ENCODE measurements at places on chromosomes 12 and 14. TPM values are rescaled to one million over a fixed set of nuclear protein-coding genes. Genes with fewer than 3 reads are reported as not detected.

- peaks cover 19% of the 10 kb centered on the region for H3K36me3 ChIP-seq
- H3K27ac ChIP-seq, result no peak overlapping the region
- H3K4me1 ChIP-seq, result no peaks in the 10 kb centered on the region
- H3K27me3 ChIP-seq, result no peaks in the 10 kb centered on the region
- H3K4me3 ChIP-seq, result no peak overlapping the region
These were observed 36.3 kb downstream of the LIMA1 start for GRCh38 chr12:50246873-50247612.

DNA sequence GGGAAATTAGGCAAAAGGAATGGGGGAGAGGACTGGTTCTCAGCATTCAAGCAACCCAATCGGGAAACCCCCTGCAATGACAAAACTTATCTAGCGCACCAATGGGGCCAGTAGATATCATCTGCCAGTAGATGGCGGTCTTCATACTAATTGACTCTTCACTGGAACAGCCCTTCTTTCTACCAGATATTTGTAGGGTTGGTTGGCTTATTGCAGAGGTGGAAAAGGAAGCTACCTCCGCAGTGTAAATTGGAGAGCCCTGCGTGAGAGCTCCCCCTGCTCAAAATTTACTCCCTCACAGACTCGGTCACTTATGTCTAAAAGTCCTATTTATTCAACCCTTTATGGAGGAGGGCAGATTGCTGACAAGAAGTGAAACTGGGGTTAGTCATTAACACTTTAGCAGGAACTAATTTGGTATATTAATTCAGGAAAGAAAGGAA is 166.1 kb upstream of the CCND2 start:
- H3K27me3 ChIP-seq, result no peaks in the 10 kb centered on the region
- peak overlapping the region; percentile 55 for H3K4me3 ChIP-seq
- no peaks in the 10 kb centered on the region for H3K36me3 ChIP-seq
- DNase-seq, result peak; percentile 80
- H3K4me1 ChIP-seq, result peaks cover 9% of the 10 kb centered on the region

GRCh38 chr12:87812030-87812429 is 217.2 kb downstream of the C12orf50 start:
- no peaks in the 10 kb centered on the region for H3K27me3 ChIP-seq
- no peaks in the 10 kb centered on the region for H3K4me1 ChIP-seq
- no peak overlapping the region for H3K4me3 ChIP-seq
- no peak overlapping the region for H3K27ac ChIP-seq

DNA sequence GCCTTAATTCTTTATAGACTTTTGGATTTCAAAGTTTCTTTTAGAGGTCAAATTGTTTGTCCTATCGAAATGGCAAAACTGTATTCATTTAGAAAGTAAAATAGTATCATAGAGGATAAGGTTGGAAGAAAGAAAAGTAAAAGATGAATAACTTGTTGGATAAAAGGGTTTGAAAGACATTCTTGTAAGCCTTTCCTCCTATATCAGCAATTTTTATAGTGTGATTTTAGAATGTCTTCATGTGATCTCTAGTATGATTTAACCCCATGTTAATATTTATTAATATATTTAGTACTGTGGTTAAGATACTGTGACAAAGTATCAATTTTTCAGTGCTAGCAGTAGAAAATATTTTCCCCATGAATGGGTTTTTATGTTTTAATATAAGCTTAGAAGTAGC is 4.5 kb downstream of the ARF6 start:
- peaks cover 53% of the 10 kb centered on the region for H3K4me1 ChIP-seq
- DNase-seq, result no peak
- peak overlapping the region; percentile 76 for H3K27ac ChIP-seq
- no peaks in the 10 kb centered on the region for H3K27me3 ChIP-seq

DNA sequence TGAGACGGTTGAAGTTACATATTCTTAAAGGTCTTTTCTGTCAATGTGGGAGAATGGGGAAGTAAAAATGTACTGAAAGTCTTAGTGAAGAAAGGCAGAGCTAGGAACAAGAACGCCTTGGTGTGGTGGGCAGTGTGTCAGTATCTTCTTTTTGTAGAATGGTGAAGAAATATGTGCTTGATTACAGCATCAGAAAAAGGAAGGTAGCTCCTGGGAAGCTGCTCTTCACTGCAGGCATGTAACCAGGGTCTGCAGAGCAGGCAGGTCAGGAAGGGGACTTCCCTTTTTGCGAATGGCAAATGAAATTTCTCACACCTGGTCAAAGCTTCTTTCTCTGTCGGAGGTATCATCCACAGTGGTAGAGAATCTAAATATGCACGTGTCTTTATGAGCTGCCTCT is 226.2 kb downstream of the ADAMTS20 start:
- no peaks in the 10 kb centered on the region for H3K36me3 ChIP-seq
- no peak overlapping the region for H3K4me3 ChIP-seq
- no peak for DNase-seq
- H3K27ac ChIP-seq, result no peak overlapping the region
- peaks cover 4% of the 10 kb centered on the region for H3K27me3 ChIP-seq

DNA sequence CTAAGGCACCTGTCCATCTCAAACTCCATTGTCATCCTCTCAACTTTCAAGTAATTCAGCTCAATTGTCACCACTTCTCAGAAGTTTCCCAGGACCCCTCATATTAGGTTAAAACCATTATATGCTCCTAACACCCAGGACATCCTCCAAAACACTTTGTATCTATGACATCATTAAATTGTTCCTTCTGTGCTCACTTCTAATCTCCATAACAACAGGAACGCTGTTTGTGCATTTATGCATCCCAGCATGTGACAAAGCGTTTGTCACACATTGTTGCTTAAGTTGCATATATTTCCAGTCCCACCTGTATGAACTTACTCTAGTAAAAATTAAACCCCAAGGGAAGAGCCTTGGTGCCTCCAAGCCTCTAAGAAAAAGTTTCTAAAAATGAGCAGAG is 133.9 kb downstream of the TBX5 start:
- H3K27ac ChIP-seq, result no peak overlapping the region
- no peak for DNase-seq
- H3K4me1 ChIP-seq, result no peaks in the 10 kb centered on the region
- peaks cover 8% of the 10 kb centered on the region for H3K27me3 ChIP-seq
- no peak overlapping the region for H3K4me3 ChIP-seq

Gene ACVR1B
- total RNA-seq, result 12.6 TPM

DNA sequence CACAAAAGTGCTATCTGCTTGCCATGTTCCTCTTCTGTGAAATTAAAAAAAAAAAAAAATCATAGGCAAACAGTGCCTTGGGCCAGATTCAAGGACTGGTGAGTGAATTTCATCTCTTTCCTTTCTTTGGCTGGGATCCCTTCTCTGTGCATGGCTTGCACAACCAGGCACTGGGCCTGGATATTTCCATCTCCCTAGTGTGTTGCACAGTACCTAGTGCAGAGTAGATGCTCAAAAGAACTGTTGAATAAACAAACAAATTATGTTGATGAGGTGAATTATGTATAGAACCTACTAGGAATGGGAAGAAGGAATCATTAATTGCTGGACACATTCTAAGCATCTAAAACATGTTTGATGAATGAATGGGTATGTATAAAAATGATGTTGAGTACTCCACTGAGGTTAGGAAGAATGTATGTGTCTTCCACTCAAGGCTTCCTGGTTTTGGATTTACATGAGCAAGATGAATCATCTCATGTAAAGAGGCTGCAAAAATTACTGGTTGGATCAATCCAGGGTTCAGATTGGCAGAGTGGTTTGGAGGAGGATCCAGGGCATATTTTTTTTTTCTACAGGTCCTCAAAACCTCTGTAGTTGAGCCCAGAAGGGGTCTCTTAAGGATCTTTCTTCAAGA is 93.2 kb downstream of the EMP1 start:
- DNase-seq, result no peak
- H3K36me3 ChIP-seq, result no peaks in the 10 kb centered on the region
- no peak overlapping the region for H3K27ac ChIP-seq
- H3K4me1 ChIP-seq, result no peaks in the 10 kb centered on the region

DNA sequence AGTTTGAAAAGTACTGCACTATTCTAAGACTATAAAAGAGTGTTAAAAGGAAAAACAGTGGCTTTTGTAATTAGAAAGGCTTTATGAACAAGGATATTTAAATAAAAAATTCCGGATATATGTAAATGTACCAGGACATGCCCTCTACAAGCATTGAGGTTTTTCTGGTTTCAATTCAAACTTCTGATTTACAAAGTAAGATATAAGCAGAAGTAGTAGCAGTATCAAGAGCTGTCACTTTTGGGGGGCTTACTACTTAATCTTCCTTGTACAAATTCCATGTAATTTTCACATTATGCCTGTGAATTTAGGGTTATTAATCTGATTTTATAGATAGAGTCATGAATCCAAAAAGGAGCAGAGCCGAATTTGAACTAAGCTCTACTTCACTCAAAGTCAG is 170.3 kb upstream of the ATP2B1 start:
- H3K4me3 ChIP-seq, result peak overlapping the region; percentile 19
- DNase-seq, result no peak
- H3K27ac ChIP-seq, result peak overlapping the region; percentile 69
- H3K27me3 ChIP-seq, result no peaks in the 10 kb centered on the region
- H3K36me3 ChIP-seq, result no peaks in the 10 kb centered on the region
- peaks cover 53% of the 10 kb centered on the region for H3K4me1 ChIP-seq

DNA sequence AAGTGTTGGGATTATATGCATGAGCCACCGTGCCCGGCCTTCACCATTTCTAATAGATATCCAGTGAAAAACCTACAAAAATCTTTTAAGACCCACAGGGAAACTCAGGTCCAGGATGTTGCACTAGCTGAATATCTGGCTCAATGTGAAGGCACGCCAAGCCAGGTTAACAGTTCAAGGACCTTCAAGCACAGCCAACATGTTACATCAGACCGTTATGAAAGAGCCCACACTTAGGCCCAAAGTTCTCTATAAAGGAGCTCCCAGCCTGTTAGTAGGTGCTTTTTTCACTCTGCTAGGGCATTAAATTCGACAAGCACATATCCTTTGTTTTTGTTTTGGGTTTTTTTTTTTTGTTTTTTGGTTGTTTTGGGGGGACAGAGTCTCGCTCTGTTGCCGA is 69.0 kb downstream of the OTX2 start:
- H3K4me1 ChIP-seq, result no peaks in the 10 kb centered on the region
- H3K4me3 ChIP-seq, result no peak overlapping the region
- no peak for DNase-seq
- no peak overlapping the region for H3K27ac ChIP-seq
- no peaks in the 10 kb centered on the region for H3K36me3 ChIP-seq

- no peak overlapping the region for H3K4me3 ChIP-seq
- no peaks in the 10 kb centered on the region for H3K27me3 ChIP-seq
- DNase-seq, result no peak
- no peaks in the 10 kb centered on the region for H3K4me1 ChIP-seq
- H3K36me3 ChIP-seq, result no peaks in the 10 kb centered on the region
These were observed 20.8 kb downstream of the HSP90AA1 start for GRCh38 chr14:102066041-102066451.

- H3K36me3 ChIP-seq, result peaks cover 10% of the 10 kb centered on the region
- no peaks in the 10 kb centered on the region for H3K27me3 ChIP-seq
- H3K4me3 ChIP-seq, result no peak overlapping the region
- no peak overlapping the region for H3K27ac ChIP-seq
- DNase-seq, result peak; percentile 68
These were observed 72.9 kb downstream of the TRAFD1 start for GRCh38 chr12:112198120-112198733.

- no peak for DNase-seq
- no peaks in the 10 kb centered on the region for H3K36me3 ChIP-seq
- no peaks in the 10 kb centered on the region for H3K27me3 ChIP-seq
- H3K4me1 ChIP-seq, result no peaks in the 10 kb centered on the region
- H3K27ac ChIP-seq, result no peak overlapping the region
These were observed 77.9 kb downstream of the SLC25A21 start for GRCh38 chr14:37094502-37094901.

Gene TMPRSS12
- not detected for total RNA-seq

Gene NOVA1
- 0.55 TPM for total RNA-seq

- H3K4me1 ChIP-seq, result peaks cover 35% of the 10 kb centered on the region
- H3K27ac ChIP-seq, result no peak overlapping the region
- H3K27me3 ChIP-seq, result no peaks in the 10 kb centered on the region
- H3K4me3 ChIP-seq, result no peak overlapping the region
- DNase-seq, result no peak
These were observed 15.2 kb downstream of the PDE6H start for GRCh38 chr12:14988035-14988434.

DNA sequence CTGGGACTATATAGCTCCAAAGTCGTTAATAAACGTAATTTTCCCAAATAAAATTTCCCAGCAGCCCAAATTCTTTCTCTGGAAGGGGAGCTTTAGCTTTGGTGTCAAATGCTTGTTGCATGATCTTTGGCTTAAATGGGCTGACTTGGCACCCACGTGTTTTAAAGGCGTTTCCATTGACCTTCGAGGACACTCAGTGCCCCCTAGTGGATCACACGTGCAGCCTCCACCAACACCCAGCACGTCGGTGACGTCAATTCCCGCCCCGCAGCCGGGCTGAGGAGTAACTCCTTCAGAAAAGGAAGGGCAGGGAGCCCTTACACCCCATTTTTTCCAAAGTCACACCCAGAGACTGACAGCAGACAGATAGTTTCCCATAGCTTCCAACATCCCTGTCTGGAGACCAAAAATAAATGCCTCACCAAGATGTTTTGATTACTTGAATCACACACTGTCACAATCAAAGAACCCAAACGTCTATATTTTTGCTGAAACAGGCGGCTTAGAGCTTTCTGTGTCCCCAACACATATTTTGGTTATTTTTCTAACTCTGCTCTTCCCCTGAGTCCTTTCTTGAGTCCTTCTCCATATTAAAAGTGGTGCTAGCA is 707.9 kb downstream of the AACS start:
- H3K27ac ChIP-seq, result no peak overlapping the region
- H3K4me1 ChIP-seq, result no peaks in the 10 kb centered on the region
- no peak overlapping the region for H3K4me3 ChIP-seq
- no peak for DNase-seq
- no peaks in the 10 kb centered on the region for H3K36me3 ChIP-seq

- H3K4me1 ChIP-seq, result no peaks in the 10 kb centered on the region
- no peak overlapping the region for H3K27ac ChIP-seq
- H3K36me3 ChIP-seq, result no peaks in the 10 kb centered on the region
- peaks cover 4% of the 10 kb centered on the region for H3K27me3 ChIP-seq
- DNase-seq, result no peak
These were observed 9.6 kb downstream of the FAIM2 start for GRCh38 chr12:49893753-49894750.

Gene CIROP
- total RNA-seq, result not detected

Gene HRK
- 0.13 TPM for total RNA-seq

Gene SDR9C7
- total RNA-seq, result not detected

Measured in naive thymus-derived CD8-positive, alpha-beta T cell (primary cell).